Umbilical cord (tissue), 2 donors: ENCODE measurements at places on chromosomes 4 and X. TPM values are rescaled to one million over a fixed set of nuclear protein-coding genes. Genes with fewer than 3 reads are reported as not detected.

- DNase-seq: peak; percentile 14
These were observed 2.9 kb upstream of the ADH6 start for GRCh38 chr4:99221980-99222379.

DNA sequence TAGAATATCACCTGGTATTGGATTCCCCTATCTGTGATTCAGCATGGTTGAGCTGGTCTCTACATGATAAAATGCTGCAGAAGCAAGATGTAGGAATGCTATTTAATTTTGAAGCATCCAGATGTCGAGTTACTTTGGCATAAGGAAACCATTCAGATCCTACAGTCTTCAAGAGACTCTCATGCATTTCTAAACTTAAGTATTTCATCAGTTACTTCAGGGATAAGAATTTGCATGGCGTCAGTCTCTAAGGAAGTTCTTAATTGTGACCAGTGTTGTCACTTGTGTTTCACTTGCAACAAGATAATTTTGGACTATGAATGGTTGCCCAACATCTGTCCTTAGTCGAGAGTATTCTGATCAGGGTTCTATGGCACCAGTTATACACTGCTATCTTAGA lies 192.4 kb downstream of the CCNG2 start:
- no peak for DNase-seq

DNA sequence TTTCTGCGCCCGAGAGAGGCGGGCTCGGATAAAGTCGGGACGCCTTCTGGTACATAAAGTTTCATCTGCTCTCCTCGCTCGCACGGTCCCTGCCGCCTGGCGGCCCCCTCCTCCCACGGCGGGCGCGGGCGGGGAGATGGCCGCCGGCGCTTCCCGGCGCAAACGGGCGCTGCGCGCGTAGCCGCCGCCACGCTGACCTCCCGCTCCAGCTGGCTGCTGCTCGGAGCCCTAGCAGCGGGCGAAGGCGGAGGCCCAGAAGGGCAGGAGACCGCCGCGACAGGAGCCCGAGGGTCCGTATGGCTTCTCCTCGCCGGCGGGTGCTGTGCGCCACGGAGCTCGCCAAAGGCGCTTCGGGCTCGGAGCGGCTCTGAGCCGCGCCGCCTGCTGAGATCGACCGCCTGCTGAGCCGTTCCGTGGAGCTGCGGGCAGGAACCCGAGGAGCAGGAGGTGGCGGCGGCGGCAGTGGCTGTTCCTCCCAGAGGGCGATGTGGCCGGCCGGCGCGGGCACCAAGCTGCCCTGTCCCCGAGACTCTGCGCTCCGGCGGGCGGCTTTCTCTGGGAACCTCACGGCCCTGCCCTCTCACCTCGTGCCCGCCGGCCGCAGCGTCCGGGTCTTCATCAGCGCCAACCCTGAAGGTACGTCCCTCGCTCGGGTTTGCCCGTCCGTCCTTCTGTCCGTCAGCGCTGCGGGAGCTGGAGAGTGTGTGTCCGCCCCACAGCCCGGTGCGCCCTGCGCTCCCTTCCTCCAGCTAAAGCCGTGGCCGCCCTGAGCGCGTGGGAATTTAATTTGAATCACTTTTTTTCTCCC lies at the start of gene NWD2:
Gene NWD2, plus strand, starts transcription at position 161 of the 808 bp plus-strand sequence. Its CDS starts 325 bp downstream, at position 486.
- DNase-seq: peak; percentile 35

DNA sequence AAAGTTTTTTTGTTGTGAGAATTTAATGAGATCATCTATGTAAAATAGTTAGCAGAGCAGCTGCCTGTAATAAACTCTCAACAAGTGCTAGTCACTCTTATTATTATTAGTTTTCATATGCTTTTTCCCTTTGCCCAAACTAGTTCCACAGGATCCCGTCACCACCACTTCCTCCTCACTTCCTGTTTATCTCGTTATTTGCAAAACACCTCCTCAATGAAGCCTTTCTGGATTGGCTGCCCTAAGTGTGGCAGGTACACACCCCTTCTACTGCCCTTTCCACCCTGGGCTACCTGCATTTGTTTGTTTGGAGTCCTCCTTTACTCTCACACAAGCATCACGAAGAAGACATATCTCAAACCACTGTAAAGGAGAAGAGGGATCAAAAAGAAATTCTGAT lies 54.4 kb upstream of the KLF3 start:
- no peak for DNase-seq

F11 gene
- total RNA-seq: not detected

AREG gene
- 10.1 TPM for total RNA-seq

GRCh38 chr4:5932035-5932568 lies 39.2 kb upstream of the CRMP1 start:
- no peak for DNase-seq

- no peak for DNase-seq
These were observed 8.7 kb upstream of the GABRE start for GRCh38 chrX:151983186-151983585.

GRCh38 chrX:43016021-43016420 lies 238.1 kb upstream of the PPP1R2C start:
- no peak for DNase-seq

- no peak for DNase-seq
These were observed 44.8 kb downstream of the MOB1B start for GRCh38 chr4:70946939-70947338.

GRCh38 chr4:176921256-176921655 lies 128.5 kb upstream of the VEGFC start:
- no peak for DNase-seq

ARFIP1 gene
- 35.9 TPM for total RNA-seq

DNA sequence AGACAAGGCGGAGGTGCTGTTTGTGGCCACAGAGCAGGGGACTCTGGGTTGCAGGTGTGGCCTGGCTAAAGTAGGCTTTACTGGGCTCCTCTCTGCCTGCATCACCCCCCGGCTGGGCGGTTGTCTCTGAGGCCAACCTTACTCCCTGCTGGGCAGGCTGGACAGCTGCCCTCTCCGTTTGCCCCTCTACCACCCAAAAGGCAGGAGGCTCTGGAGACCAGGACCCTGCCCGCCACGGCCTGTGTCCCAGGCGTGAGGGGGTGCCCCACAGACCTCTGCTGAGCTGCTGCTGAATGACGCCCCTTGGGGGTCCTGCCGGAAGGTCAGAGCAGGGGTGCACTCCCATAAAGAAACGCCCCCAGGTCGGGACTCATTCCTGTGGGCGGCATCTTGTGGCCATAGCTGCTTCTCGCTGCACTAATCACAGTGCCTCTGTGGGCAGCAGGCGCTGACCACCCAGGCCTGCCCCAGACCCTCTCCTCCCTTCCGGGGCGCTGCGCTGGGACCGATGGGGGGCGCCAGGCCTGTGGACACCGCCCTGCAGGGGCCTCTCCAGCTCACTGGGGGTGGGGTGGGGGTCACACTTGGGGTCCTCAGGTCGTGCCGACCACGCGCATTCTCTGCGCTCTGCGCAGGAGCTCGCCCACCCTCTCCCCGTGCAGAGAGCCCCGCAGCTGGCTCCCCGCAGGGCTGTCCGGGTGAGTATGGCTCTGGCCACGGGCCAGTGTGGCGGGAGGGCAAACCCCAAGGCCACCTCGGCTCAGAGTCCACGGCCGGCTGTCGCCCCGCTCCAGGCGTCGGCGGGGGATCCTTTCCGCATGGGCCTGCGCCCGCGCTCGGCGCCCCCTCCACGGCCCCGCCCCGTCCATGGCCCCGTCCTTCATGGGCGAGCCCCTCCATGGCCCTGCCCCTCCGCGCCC lies 920 bp downstream of the HTT-AS start:
- DNase-seq: peak; percentile 30

DNA sequence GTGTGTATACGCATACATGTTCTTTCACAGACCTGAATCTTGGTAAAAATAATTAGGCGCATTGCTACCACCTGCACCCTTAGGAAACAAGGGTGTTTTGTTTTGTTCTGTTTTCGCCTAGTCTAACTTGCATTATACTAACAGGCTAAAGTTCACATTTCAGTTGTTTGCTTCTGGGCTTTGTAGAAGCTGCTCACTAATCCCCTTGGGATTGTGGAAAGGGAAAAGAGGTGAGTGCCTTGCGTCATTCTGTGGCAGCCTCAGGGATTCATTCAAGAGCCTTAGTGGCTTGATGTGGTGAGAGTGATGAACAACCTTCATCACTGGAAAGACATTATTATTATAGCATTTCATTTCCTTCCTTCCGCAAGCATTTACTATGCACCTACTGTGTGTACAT lies 331.1 kb downstream of the ADGRL3 start:
- no peak for DNase-seq

DNA sequence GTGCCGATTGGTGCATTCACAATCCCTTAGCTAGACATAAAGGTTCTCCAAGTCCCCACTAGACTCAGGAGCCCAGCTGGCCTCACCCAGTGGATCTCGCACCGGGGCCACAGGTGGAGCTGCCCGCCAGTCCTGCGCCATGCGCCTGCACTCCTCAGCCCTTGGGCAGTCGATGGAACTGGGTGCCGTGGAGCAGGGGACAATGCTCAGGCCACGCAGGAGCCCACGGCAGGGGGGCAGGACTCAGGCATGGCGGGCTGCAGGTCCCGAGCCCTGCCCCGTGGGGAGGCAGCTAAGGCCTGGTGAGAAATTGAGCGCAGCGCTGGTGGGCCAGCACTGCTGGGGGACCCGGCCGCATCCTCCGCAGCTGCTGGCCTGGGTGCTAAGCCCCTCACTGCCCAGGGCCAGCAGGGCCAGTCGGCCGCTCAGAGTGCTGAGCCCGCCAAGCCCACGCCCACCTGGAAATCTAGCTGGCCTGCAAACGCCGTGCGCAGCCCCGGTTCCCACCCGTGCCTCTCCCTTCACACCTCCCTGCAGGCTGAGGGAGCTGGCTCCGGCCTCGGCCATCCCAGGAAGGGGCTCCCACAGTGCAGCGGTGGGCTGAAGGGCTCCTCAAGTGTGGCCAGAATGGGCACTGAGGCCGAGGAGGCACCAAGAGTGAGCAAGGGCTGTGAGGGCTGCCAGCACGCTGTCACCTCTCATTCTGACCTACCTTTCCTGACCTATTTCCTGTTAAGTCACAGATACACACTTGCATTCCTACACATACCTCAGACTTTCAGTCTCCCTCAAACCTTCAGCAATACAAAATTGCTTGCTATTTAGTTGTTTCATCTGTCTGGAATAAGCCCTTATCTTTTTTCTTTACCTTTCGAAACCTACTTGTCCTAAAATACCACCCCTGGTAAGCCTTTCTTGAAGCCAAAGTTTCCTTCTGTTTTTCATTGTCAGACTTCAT lies 20.7 kb downstream of the UBE2K start:
- no peak for DNase-seq

BGN gene
- total RNA-seq: 90.8 TPM

RBM46 gene
- 3.9 TPM for total RNA-seq

SCRG1 gene
- 15.2 TPM for total RNA-seq

GABRE gene
- total RNA-seq: 94.1 TPM

DNA sequence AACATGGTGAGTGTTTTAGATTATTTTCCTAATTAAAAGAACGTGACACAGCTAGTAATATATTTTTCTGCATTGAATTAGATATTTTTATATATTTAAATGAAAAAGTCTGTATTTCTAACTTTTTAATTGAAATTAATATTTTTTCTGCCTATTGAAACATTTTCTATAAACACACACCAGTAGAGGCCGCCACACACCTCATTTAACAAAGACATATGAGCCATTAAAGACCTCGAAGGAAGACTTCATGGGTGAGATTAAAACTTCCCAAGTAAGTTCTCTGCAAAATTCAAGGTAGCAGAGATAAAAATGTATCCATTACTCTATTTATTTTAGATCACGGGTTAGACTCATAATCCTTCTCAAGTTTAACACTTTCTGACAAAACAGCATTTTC lies 8.3 kb downstream of the SLITRK2 start:
- DNase-seq: peak; percentile 47

DNA sequence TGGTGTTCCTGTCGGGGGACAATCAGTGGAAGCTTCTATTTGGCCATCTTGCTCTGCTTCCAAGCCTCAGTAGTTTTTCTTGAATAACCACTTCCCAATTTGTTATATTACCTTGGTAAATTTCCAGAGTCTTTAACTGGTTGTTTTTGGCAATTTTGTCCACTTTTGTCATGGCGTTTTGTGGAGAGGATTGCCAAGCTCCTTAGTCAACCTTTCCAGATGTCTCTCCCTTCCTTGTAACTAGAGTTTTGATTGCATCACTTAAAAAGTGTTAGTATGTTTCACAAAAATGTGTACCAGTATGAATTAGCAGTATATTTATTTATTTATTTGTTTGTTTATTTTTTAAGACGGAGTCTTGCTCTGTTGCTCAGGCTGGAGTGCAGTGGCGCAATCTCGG lies 15.8 kb upstream of the UXT start:
- DNase-seq: no peak

- DNase-seq: no peak
These were observed 855.1 kb downstream of the GLUD2 start for GRCh38 chrX:121902463-121902862.

COL4A5 gene
- total RNA-seq: 144 TPM

DNA sequence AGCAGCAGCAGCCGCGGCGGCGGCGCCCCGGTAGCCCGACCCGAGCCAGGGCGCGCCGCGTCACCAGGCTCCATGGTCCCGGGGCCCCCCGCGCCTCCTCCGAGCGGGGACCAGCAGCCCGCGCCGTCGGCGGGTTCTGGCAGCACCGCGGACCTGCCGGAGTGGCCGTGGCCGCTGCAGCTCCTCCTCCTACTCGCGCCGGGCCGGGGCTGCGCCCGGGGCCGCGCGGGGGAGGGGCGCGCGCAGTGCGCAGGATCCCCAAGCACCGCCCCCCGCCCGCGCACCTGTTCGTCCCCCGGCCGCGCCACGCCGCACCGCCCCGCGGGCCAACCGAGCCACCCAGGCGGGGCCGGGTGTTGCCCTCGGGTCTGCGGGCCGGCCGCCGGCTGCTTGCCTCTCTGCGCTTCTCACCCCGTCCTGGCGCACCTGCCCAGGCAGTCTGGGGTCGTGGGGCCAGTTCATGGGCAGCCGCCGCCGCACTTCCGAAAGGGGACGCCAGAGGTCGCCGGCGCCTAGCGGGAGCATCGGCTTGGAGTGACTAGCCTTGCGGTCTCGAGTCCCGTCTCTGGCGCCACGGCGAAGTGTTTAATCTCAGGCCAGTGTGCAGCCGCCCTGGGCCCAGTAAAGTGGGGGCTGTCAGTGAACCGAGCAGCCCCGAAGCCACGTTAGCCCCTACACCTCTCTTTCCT lies at the start of gene SLC9A7:
Gene SLC9A7, minus strand, starts transcription at position 163 of the 689 bp plus-strand sequence. Its CDS starts 89 bp downstream, at position 74.
- peak; percentile 39 for DNase-seq
